ENCODE measurements at places on chromosomes 7 and 10.

- DNase-seq, result no peak
Measured at GRCh38 chr7:84389242-84389641, 194.7 kb upstream of the SEMA3A start.

- DNase-seq, result no peak
Measured at GRCh38 chr7:117937049-117937752, 64.0 kb upstream of the CTTNBP2 start.

- peak; percentile 33 for DNase-seq
Measured at GRCh38 chr7:129213828-129214227, 11.0 kb upstream of the AHCYL2 start.

- DNase-seq, result no peak
Measured at GRCh38 chr7:44724276-44724675, 24.4 kb upstream of the ZMIZ2 start.

DNA sequence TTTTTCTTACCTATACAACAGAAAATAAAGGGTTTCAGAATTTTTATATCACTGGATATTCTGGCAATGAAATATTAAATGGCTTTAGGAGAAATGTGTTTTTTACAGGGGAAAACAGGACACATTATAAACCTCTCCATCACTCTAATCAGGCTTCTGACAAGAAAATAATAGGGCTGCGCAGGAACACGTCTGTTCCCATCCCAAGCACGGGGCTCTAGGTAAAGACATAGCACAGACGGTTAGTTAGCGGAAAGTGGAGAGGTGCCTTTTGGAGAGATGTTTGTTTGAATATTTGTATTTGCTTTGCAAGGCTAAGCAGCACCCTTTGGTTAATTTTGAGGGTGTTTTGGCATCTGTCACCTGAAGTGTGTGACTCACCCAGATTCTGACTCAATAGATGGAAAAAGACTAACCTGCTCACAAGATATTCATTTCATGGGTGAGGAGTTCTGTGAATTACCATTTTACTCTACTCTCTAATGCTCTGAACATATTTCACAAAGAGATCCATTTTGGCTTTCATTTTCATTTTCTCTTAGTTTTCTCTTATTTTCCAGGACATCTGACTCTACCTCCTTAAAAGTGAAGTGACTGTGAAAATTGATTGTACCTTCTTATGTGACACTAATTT, 174.5 kb upstream of the AKR1E2 start:
- DNase-seq, result no peak

- peak; percentile 12 for DNase-seq
Measured at GRCh38 chr7:28458732-28459131, 46.4 kb downstream of the CREB5 start.

GRCh38 chr7:15554081-15554480, 7.7 kb downstream of the AGMO start:
- DNase-seq, result no peak

DNA sequence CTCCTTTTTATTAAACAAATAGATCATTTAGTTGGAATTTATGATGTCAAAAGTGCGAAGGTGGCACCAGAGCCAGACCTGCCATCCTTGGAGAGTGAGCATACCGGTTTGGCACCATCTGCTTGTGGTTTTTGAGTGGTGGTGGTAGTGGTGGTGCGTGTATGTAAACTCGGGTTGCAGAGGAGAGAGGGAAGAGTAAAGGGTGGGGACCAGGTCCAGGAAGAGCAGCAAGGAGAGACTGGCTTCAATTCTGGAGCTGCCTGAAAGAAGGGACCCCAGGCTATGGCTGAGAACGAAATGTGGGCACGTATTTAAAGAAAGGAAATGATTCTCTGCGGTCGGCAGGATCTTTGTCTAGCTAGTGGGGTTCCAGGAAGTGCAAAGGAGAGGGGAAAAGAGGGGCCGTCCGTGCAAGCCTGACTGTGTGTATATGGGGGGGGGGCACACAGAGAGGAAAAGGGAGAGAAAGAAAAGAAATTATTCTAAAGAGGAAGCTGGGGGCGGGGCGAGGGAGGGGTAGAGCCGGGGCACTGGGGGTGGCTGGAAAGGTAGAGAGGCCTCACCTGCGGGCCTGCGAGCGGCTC, 448 bp upstream of the GOLGA7B start:
- DNase-seq, result no peak

DNA sequence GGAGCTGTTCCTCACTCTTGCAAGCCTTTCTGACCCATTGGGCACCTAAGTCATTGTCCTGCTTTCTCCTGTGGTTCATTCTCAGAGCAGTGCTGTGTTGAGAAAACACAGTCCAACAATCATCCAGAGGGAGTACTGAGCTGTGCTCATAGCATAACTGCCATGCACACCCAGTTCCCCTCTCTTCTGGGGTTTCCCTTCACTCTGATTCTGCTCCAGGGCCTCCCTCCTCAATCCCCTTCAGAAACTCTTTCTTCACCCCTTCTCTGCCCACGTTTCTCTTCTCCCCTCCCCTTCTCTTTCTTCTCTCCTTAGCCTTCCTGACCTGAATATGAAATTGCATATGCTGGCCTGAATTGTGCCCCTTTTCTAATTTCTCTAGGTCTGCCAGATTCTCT, 155.8 kb downstream of the AOAH start:
- no peak for DNase-seq

All from NCI-H1930 (cell line).